Astrocyte (in vitro differentiated cells and primary cell): ENCODE measurements at places on chromosomes 7 and 10. TPM values are rescaled to one million over a fixed set of nuclear protein-coding genes. Genes with fewer than 3 reads are reported as not detected.

The LIPF gene
- not detected in 2 replicates for total RNA-seq

The GPR26 gene
- total RNA-seq, result 0.09 TPM in 1 of 2 replicates, not detected in the other

- no peaks in the 10 kb centered on the region for H3K4me1 ChIP-seq
- no peak overlapping the region for H3K4me3 ChIP-seq
- peaks cover 2% of the 10 kb centered on the region for H3K27me3 ChIP-seq
- peak; percentile 81 for DNase-seq
- no peaks in the 10 kb centered on the region for H3K36me3 ChIP-seq
Measured at GRCh38 chr10:28734938-28735759, 57.8 kb downstream of the BAMBI start.

DNA sequence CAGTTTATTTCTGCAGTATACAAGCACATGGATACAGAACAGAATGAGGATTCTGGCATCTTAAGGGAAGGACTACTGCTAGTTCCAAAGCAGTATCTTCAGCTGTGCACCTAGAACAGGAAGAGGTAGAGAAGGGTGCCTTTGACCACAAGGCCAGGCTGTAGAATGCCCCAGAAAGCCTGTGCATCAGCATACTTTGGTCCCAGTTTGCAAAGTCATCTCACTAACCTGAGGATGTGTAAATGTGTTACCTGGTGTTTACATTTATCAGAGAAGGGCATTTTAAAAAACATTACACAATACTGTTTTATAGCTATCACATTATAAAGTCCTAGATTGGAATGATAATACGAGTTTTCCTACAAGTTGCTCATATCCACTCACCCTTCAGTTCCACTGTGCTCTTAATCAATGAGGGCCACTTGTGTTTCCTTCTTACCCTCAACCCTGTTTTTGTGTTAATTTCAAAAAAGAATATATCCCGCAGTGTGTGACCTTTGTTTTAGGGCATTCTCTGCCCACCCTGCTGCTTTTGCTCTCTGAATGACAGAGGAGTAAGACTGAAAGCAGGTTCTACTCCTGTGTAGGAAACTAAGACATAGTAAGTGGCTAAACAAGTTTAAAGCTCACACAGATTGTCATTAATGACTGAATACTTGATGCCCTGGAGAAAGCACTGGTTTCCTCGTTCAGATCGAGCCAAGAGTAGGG lies 3.4 kb downstream of the SLC35G1 start:
- H3K27ac ChIP-seq, result no peak overlapping the region
- no peaks in the 10 kb centered on the region for H3K36me3 ChIP-seq
- H3K4me1 ChIP-seq, result peaks cover 4% of the 10 kb centered on the region
- DNase-seq, result no peak

DNA sequence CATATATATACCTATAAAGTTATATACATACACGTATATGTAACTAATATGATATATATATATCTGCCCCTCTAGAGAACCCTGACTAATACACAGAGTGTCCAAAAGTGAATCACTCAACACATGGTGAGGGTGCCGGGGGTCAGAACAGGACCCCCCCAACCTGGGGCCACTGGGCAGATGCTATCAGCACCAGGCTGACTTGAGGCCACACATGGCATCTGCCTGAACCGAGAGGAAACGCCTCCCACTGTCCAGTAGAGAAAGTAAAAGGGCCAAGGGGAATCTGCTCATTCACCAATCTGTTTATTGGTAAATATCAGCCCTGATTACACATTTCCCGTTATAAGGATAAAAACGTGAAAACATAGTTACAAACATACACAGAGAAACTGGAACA lies 218.3 kb downstream of the PTPRN2 start:
- H3K36me3 ChIP-seq, result no peaks in the 10 kb centered on the region
- no peaks in the 10 kb centered on the region for H3K4me1 ChIP-seq
- no peak overlapping the region for H3K4me3 ChIP-seq
- DNase-seq, result no peak

DNA sequence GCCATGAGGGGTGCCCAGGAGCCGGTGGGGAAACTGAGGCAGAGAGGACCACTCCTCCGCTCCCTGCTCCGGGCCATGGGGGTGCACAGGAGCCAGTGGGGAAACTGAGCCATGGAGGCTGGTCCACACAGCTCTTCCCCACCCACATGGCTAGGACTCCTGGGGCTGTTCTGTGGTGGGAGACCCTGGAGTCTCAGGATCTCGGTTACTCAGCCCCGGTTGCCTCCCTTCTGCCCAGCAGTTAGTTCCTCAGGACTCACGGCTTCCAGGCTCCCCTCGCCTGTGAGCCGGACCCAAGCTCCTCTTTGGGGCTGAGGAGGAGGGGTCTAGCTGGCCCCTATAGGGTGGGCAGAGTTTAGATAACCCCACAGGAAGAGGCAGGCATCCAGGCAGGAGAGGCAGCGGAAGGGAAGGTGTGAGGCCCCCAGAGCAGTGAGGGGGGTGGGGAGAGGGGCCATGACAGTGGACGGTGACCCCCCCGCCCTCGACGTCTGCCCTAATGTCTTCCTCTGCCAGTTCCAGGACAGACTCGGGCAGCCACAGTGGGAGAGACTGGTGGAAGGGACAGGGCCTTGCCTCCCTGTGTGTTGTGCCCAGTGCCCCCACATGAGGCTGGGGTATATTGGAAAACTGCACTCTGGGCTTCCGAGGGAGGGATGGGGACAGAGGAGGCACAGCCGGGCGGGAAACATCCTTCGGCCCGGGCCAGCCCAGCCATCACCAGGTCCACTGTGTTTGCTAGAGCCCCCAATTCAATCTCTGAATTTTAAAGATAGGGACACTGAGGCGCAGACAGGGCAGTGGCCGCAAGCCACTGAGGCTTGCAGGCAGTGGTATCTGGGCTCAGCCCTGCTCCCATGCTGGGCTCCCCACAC lies 4.3 kb downstream of the ELFN1 start:
- no peak for DNase-seq
- H3K36me3 ChIP-seq, result no peaks in the 10 kb centered on the region
- no peak overlapping the region for H3K27ac ChIP-seq
- no peak overlapping the region for H3K4me3 ChIP-seq
- H3K4me1 ChIP-seq, result peaks cover 2% of the 10 kb centered on the region

- peak; percentile 46 for DNase-seq
- H3K4me1 ChIP-seq, result peaks cover 12% of the 10 kb centered on the region
- no peak overlapping the region for H3K4me3 ChIP-seq
- no peaks in the 10 kb centered on the region for H3K27me3 ChIP-seq
- no peak overlapping the region for H3K27ac ChIP-seq
Measured at GRCh38 chr10:33801705-33802104, 467.2 kb upstream of the NRP1 start.
